AG08396 (cell line): ENCODE measurements at places on chromosomes 7 and 10.

- DNase-seq = peak; percentile 74
Observed at GRCh38 chr10:132591166-132591971, 53.8 kb downstream of the INPP5A start.

DNA sequence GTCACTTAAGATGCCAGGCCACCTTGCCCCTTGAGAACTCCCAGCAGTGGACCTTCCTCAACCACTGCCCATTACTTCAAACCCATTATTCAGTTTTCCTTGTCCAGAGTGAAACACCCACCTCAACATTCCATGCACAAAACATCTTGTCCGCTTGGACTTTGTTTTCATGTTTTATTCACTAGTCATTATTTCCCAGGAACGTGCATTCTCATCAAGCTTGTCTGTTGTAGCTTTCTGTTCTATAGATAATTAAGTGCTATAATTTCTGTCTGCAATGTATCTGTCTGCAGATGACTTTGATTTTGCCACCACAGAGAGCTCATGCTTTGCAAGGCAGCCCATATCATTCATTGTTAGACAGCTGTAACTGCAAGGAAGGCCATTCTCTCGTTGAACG is 117.4 kb downstream of the RAB18 start:
- no peak for DNase-seq

DNA sequence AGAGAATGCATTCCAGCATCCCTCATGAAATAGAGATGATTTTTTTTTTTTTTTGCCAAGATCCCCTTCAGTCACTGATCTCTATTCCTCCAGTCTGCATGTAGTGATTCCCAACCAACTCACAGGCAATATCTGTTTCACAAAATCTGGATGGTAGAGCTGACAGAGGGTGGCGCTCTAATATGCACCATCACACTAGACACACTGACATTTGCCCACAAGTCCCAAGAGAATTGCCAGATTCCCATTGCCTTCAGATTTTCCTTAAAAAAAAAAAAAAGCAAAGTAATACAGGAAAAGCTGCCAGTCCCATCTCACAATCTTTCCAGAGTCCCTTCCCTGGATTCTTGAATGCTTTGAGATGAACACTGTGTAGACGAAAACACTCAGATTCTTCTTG is 301.0 kb downstream of the SORCS1 start:
- DNase-seq = no peak

DNA sequence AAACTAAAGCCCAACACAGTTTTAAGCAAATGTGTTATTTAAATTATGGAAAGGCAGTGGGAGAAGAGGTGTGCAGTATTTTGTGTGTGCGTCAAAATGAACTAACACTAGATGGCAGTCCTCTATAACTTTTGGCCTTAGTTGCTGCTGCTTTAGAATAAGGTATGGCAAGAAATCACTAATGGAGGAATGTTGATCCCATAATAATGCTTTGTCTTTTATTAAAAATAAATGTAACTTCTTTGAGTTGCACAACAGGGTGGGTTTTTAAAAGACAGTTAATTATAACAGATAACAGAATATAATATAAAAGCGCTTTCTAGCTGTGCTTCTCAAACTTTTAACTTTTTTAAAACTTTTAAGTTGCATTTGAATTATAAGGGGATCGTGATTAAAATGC is 56.4 kb downstream of the BBS9 start:
- DNase-seq = peak; percentile 24

DNA sequence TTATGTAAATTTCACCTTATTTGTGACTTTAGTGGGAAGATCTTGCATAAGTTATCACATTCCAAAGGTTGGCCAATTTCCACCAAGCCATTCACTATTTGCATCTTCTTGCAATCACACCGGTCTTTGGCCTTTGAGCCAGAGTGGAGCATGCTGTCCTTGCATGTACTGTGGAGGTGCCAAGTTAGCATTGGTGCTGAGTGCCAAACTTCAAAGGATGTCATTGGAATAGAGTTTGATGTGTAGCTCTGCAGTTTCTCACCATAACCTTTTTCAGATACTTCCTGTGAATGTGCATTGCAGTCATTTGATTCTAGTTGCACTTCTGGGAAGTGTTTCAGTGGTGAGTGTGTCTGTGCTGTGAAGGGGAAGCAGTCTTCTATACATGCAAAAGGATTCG is 620.6 kb downstream of the SUGCT start:
- DNase-seq = no peak

- DNase-seq = peak; percentile 84
Observed at GRCh38 chr10:132836832-132837540, 51.0 kb upstream of the NKX6-2 start.

DNA sequence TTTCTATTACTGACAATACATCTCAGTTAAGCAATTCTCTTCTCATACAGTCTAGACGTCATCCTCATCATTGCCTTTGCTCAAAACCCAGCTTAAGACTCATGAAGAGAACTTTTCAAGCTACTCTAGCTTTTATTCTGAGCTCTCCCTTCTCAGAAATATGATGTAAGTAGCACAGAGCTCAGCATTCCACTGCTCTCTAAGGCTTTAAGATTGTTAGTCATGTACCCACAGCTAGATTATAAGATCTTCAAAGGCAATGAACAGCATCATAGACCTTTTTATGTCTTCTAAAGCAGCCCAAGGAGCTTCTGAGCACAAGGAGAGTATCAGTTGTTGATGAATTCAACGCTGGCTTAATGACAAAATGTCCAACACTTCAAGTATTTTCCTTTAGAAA is 119.3 kb downstream of the NRP1 start:
- DNase-seq = no peak

- no peak for DNase-seq
Observed at GRCh38 chr10:66321723-66322665, 603.8 kb upstream of the LRRTM3 start.

- no peak for DNase-seq
Observed at GRCh38 chr7:126541406-126541805, 711.3 kb downstream of the GRM8 start.

DNA sequence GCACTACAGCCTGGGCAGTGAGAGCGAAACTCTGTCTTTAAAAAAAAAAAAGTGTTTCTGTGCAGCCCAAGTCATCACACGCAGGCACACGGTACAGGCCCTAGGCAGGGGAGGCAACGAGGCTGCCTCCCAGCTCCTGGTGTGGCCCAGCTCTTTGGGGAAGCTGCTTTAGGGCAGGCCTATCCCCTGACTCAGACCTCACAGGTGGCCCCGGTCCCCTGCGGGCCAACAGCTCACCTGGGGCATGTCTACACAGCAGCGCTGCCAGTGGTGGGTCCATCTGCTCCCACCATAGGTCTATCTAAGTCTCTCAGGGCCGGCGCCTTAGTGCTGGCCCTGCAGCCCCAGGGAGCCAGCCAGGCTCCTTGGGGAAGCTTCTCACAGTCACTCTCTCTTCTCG is 31.4 kb downstream of the ZAN start:
- no peak for DNase-seq

- DNase-seq = no peak
Observed at GRCh38 chr7:2575046-2575732, 16.4 kb downstream of the IQCE start.

DNA sequence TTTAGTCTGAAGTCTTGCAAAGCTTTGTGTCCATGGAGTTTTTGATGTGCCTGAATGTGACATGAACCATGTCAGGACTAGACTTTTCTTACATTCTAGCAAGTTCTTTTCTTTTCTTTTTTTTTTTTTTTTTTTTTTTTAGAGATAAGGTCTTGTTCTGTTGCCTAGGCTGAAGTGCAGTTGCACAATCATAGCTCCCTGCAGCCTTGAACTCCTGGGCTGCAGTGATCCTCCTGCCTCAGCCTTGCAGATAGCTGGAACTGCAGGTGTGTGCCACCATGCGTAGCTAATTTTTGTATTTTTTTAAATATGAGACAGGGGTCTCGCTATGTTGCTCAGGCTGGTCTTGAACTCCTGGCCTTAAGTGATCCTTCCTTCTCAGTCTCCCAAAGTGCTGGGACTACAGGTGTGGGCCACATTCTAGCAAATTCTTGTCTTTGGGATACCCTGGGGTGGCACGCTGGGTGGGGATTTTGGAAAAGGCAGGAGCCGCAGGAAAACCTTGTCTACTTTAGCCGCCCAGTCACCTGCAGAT is 152.8 kb downstream of the SVIL start:
- no peak for DNase-seq

DNA sequence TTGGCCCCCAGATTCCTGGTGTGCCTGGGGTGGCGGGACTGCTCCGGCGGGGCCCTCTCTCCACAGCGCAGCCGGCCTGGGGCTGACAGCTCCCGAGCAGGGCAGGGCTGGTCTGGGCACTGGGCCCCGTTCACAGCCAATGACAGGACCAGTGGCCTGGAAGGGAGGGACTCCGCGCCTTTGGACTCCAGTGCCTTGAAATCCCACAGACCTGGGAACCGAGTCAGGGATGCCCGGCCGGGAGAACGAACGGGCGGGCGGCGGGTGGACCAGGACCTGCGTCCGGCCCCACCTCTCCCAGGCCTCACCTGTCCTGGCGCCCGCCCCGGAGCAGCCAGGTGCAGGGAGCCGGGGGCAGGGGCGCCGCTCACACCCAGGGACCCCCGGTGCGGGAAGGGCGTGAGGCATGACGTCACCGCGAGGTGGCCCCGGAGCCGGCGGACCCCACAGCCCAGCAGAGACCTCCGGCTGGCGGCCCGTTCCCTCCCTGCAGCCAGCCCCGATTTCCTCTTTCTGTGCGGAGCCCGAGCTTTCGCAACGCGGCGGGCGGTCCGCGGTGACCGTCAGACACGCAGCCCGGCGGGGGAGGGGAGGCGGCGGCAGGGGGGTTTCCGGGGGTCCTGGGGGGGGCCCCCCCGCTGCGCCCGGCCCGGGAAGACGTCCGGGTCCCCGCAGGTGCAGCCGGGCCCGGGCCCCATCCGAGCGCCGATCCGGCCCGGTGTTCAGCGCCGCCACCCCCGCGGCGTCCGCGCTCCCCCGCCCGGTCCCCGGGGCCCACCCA is 743 bp downstream of the ADAP1 start:
- DNase-seq = peak; percentile 76

DNA sequence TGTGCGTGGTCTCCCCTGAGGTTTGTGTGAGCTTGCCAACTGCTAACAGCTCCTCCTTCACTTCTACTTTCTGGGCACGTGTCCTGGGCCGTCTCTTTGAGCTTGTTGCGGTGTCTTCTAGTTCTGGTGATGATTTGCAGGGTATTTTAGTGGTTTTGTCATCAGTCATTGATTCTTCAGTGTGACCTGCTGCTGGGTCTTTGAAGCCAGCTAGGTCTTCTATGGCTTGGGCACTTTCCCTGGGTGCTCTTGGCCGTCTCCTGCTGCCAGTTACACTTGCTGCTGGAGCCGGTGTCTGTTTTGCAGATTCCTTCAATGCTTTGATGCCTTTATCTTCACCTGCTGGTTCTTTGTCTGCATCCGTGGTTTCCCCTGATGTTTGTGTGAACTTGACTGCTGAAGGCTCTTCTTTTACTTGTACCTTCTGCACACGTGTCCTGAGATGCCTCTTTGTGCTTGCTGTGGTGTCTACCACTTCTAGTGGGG is 23.0 kb downstream of the MKI67 start:
- no peak for DNase-seq

- DNase-seq = peak; percentile 78
Observed at GRCh38 chr10:126504063-126504760, 115.9 kb upstream of the ADAM12 start.

DNA sequence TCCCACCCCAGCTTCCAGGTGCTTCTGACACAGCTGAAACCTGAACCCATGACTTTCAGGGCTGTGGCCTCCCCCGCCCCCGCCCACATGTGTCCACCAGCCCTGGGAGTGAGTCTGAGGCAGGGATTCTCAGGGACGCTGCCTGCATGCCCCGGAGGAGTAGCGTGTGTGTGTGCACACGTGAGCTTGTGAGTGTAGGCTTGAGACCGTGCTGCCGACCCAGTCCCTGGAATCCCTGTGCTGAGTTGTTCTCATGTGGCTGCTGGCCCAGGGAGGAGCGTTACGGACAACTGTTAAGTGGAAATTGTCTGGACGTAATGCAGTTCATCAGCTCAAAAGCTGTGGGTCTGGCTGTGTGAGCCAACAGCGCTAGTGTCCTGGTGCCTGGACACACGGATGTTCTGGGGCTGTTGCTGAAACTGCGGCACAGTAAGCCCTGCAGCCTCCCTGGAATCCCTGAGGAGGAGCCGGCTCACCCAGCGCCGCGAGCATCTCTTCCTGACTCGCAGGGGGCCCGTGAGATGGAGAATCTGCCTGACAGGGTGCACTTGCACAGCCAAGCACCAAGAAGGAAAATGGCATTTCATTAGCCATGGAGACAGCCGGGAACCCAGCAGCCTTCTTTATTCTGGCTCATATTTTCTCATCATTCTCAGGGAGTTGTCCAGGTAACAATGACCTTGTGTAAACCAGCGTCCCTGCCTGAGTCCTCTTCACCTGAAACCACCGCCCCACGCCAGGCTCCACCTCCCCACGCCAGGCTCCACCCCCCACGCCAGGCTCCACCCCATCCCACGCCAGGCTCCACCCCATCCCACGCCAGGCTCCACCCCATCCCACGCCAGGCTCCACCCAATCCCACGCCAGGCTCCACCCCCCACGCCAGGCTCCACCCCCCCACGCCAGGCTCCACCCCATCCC is 603.9 kb downstream of the PTPRN2 start:
- no peak for DNase-seq

- no peak for DNase-seq
Observed at GRCh38 chr10:100520811-100521210, 1.1 kb upstream of the SEC31B start.

GRCh38 chr10:129277841-129278240 is 189.2 kb upstream of the MGMT start:
- no peak for DNase-seq
